ENCODE measurements at places on chromosomes 6 and 20. TPM values are rescaled to one million over a fixed set of nuclear protein-coding genes. Genes with fewer than 3 reads are reported as not detected.

Gene BMP7
- total RNA-seq = not detected

Gene RNF182
- total RNA-seq = not detected

Gene GFOD1
- 18.1 TPM for total RNA-seq

Gene FOXC1
- 7.0 TPM for total RNA-seq

Gene FAM209B
- total RNA-seq = not detected

Gene SLC22A2
- not detected for total RNA-seq

Gene MUCL3
- not detected for total RNA-seq

Gene FHL5
- 0.18 TPM for total RNA-seq

Gene CRYBG1
- total RNA-seq = 2.3 TPM

Gene RSPH4A
- 0.32 TPM for total RNA-seq

Data from cardiac atrium fibroblast (primary cell).